Ascending aorta (tissue), 2 donors: ENCODE measurements at places on chromosomes 3 and 15.

DNA sequence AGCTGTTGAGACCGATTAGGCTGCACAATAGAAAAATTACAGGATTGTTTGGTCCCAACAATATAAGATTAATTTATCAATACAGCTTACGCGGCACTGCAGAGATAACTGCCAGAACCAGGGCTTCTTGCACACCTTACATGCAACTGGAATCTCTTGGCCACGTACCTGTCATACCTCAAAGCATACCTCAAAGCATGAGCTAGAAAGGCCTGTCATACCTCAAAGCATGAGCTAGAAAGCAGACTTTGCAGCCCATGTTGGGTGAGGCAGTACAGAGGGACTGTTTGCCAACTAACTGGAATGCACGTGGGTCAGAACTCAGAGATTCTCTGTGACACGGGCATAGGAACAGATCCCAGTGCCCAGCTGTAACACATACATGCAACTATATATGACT is 34.7 kb downstream of the NTRK3 start:
- H3K4me3 ChIP-seq: no peak overlapping the region
- no peak for DNase-seq
- H3K36me3 ChIP-seq: no peaks in the 10 kb centered on the region
- H3K27ac ChIP-seq: no peak overlapping the region
- peaks cover 12% of the 10 kb centered on the region for H3K4me1 ChIP-seq
- no peaks in the 10 kb centered on the region for H3K27me3 ChIP-seq

GRCh38 chr3:107810171-107811071 is 280.4 kb downstream of the CD47 start:
- no peak overlapping the region for H3K27ac ChIP-seq
- no peak for DNase-seq
- no peaks in the 10 kb centered on the region for H3K27me3 ChIP-seq
- H3K4me1 ChIP-seq: no peaks in the 10 kb centered on the region

DNA sequence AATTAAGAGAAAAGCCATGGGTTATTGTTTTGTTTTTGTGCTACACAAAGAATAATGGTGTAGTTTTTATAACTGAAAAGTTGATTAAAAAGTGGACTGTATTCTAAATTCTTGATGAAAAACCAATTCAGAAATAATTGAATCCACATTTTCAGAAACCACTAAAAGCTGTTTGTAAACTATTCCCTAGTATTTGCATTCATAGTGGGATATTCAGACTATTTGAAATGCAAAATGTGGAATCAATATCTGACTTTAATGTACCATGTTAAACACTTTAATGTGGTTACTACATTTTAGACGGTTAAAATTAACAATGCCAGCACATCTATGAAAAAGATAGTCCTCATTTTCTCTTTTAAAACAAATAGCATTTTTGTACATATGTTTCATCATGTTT is 104.6 kb downstream of the ZIC4 start:
- no peaks in the 10 kb centered on the region for H3K4me1 ChIP-seq
- H3K4me3 ChIP-seq: no peak overlapping the region
- DNase-seq: no peak
- H3K27ac ChIP-seq: no peak overlapping the region
- no peaks in the 10 kb centered on the region for H3K27me3 ChIP-seq

DNA sequence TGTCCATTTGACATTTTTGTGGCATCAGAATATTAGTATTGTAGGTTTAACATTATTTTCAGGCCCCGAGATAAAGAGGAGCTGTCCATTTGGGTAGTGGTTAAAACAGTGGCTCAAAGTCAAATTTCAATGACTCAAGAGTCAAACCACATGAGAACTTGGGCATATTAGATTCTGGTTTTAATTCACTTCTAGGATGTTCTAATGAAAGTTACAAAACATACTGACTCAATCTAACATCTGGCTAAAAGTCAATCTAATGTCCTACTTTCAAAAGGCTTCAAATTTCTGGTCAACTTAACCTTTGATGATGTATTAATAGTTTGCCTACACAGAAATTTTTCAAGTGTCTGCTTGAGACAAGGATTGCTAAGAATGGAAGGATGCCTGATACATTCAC is 112.4 kb downstream of the ABI3BP start:
- no peaks in the 10 kb centered on the region for H3K27me3 ChIP-seq
- no peak overlapping the region for H3K4me3 ChIP-seq
- no peaks in the 10 kb centered on the region for H3K36me3 ChIP-seq
- no peak for DNase-seq
- peak overlapping the region; percentile 3 for H3K27ac ChIP-seq

- H3K36me3 ChIP-seq: no peaks in the 10 kb centered on the region
- no peak for DNase-seq
- no peaks in the 10 kb centered on the region for H3K4me1 ChIP-seq
- H3K27me3 ChIP-seq: no peaks in the 10 kb centered on the region
- H3K4me3 ChIP-seq: no peak overlapping the region
Observed at GRCh38 chr15:39270221-39270855, 310.5 kb upstream of the THBS1 start.

GRCh38 chr3:37375184-37376127 is 201.1 kb upstream of the LRRFIP2 start:
- no peaks in the 10 kb centered on the region for H3K4me1 ChIP-seq
- no peaks in the 10 kb centered on the region for H3K36me3 ChIP-seq
- no peaks in the 10 kb centered on the region for H3K27me3 ChIP-seq
- H3K4me3 ChIP-seq: no peak overlapping the region
- no peak for DNase-seq
- H3K27ac ChIP-seq: no peak overlapping the region

DNA sequence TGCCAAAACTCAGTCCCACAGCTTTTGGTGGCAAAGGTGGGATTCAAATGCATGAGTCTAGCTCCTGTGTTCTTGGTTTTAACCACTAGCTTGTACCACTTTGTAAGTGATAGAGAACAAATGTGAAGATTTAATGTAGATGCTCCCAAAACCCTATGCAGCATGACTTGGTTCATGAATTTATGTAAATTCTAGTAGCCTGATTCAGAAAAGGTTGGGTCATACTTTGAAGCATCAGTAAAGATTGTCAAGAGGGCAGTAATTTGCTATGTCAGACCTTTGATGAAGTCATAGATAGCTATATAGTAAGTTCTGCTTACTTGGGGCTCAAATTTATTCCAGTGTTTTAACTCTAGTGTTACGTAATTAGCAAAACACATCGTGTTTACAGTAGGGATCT is 75.6 kb downstream of the VPS8 start:
- no peaks in the 10 kb centered on the region for H3K4me1 ChIP-seq
- H3K27ac ChIP-seq: no peak overlapping the region
- H3K27me3 ChIP-seq: no peaks in the 10 kb centered on the region
- DNase-seq: no peak
- no peak overlapping the region for H3K4me3 ChIP-seq

GRCh38 chr3:4595710-4596113 is 102.6 kb downstream of the ITPR1 start:
- H3K27me3 ChIP-seq: no peaks in the 10 kb centered on the region
- no peaks in the 10 kb centered on the region for H3K36me3 ChIP-seq

DNA sequence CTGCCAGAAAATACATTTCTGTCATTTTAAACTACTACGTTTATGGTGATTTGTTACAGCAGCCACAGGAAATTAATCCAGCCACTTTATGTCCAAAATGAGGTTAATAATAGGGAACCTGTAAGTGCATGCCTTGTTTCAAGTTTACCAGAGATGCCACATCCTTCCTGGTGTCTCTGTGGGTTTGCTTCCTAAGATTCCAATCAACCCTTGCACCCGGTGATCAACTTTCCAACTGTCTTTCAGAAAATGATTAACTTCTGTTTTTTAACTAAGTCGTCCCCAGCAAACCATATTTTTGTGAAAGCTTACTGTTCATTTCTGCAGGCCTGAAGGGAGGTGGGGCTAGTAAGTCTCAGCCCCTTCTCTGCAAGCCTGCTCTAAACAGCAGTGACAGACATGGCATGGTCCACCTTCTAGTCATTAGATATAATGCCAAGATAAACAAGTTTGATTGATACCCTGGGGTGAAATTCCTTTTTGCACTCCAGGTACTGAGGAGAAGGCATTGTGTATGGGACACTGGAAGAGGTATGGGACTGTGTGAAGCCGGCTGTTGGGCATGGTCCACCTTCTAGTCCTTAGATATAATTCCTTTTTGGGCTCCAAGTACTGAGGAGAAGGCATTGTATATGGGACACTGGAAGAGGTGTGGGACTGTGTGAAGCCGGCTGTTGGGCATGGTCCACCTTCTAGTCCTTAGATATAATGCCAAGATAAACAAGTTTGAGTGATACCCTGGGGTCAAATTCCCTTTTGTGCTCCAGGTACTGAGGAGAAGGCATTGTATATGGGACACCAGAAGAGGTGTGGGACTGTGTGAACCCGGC is 11.1 kb upstream of the TMC3 start:
- no peak for DNase-seq
- no peak overlapping the region for H3K27ac ChIP-seq
- H3K4me1 ChIP-seq: no peaks in the 10 kb centered on the region
- no peak overlapping the region for H3K4me3 ChIP-seq

GRCh38 chr3:162022911-162023310 is 526.3 kb downstream of the OTOL1 start:
- H3K4me1 ChIP-seq: no peaks in the 10 kb centered on the region
- H3K27me3 ChIP-seq: no peaks in the 10 kb centered on the region
- no peak for DNase-seq
- no peaks in the 10 kb centered on the region for H3K36me3 ChIP-seq

GRCh38 chr3:10459954-10460754 is 45.2 kb downstream of the ATP2B2 start:
- H3K27me3 ChIP-seq: no peaks in the 10 kb centered on the region
- H3K27ac ChIP-seq: no peak overlapping the region
- H3K4me3 ChIP-seq: no peak overlapping the region
- DNase-seq: no peak

DNA sequence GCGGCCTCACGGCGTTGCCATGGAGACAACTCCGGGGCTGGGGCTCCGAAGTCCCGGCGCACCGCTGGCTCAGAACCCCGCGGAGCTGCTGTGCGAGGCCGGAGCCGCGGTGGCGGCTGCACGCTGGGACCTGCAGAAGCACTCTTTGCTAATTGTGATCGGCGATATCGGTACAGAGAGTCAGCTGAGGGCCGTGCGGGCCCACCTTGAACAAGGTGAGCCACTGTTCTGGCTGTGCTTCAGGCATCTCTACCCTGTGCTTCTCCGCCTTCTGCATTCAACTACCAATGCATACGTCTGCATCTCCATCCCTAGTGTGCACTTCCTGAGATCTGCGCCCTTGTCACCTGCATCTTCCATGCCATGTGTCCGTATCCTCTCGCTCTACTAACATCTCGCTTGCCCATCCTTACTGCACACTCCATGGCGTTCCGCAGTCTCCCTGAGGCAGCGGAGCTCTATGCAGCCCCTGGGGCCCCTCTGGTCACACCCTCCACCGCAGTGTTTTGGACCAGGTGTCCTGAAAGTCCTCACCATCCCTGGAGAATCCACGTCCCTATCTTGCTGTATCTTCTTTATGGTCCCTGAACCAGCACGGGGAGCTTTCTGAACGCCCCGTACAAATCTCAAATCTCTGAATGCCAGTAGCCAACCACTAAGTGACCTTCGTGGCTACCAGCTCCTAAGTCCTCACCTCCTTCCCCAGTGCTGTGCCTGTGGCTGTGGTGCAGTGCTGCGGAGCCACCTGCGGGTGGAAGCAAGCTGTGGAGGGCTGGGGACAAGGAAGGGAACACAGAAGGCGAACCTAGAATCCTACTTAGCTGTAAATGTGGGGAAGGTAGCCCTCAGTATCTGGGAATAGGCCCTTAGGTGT is 6.2 kb upstream of the MAP1A start:
- no peaks in the 10 kb centered on the region for H3K4me1 ChIP-seq
- H3K36me3 ChIP-seq: no peaks in the 10 kb centered on the region
- no peak for DNase-seq
- H3K27me3 ChIP-seq: no peaks in the 10 kb centered on the region
- H3K27ac ChIP-seq: no peak overlapping the region

GRCh38 chr3:56611364-56611763 is 54.4 kb downstream of the CCDC66 start:
- H3K36me3 ChIP-seq: peaks cover 35% of the 10 kb centered on the region
- H3K27ac ChIP-seq: no peak overlapping the region
- H3K4me3 ChIP-seq: no peak overlapping the region
- H3K27me3 ChIP-seq: no peaks in the 10 kb centered on the region
- H3K4me1 ChIP-seq: no peaks in the 10 kb centered on the region

GRCh38 chr3:89787979-89788378 is 680.6 kb downstream of the EPHA3 start:
- no peaks in the 10 kb centered on the region for H3K27me3 ChIP-seq
- H3K4me1 ChIP-seq: no peaks in the 10 kb centered on the region
- H3K36me3 ChIP-seq: no peaks in the 10 kb centered on the region
- no peak for DNase-seq

DNA sequence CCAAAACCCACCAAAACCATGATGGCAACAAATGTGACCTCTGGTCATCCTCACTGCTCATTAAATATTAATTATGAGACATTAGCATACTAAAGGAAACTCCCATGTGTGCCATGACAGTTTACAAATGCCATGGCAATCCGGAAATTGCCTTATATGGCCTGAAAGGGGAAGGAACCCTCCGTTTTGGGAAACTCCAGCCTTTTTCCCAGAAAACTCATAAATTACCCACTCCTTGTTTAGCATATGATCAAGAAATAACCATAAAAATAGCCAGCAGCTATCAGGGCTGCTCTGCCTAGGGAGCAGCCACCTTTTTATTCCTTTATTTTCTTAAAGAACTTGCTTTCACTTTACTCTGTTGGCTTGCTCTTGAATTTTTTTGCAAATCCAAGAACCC is 992.7 kb downstream of the NTRK3 start:
- H3K36me3 ChIP-seq: no peaks in the 10 kb centered on the region
- H3K4me3 ChIP-seq: no peak overlapping the region
- H3K27me3 ChIP-seq: no peaks in the 10 kb centered on the region
- no peak for DNase-seq
- no peak overlapping the region for H3K27ac ChIP-seq

- no peak for DNase-seq
- no peaks in the 10 kb centered on the region for H3K27me3 ChIP-seq
- H3K4me1 ChIP-seq: no peaks in the 10 kb centered on the region
Observed at GRCh38 chr3:183226333-183226890, 26.6 kb upstream of the B3GNT5 start.

- H3K4me1 ChIP-seq: peaks cover 5% of the 10 kb centered on the region
- no peak for DNase-seq
- H3K36me3 ChIP-seq: no peaks in the 10 kb centered on the region
Observed at GRCh38 chr3:54349691-54350090, 227.3 kb downstream of the CACNA2D3 start.

DNA sequence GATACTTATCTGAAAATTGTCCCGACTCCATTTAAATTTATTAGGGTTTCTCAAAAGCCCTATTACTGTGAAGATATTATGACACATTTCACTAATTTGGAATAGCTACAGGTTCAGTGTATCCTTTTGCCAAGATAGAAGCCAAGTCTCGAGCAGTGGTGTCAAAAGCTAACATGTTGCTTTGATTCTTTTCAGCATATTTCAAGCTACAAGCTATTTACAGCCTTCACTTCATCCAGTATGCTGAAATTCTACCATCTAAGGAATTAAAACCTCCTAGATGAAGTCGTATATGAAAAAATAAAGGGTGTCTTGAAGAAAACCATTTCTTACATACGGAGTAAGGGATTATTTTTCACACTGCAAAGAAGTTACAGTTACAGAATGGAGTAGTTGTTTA is 31.2 kb upstream of the ADAMTS9 start:
- H3K36me3 ChIP-seq: no peaks in the 10 kb centered on the region
- no peak for DNase-seq
- peak overlapping the region; percentile 79 for H3K27ac ChIP-seq
- H3K27me3 ChIP-seq: no peaks in the 10 kb centered on the region
